A549 (cell line): ENCODE measurements at places on chromosomes 1 and 21. TPM values are rescaled to one million over a fixed set of nuclear protein-coding genes. Genes with fewer than 3 reads are reported as not detected.
A peak's percentile ranks its signal among the peaks of the same experiment; 100 is the strongest.

DNA sequence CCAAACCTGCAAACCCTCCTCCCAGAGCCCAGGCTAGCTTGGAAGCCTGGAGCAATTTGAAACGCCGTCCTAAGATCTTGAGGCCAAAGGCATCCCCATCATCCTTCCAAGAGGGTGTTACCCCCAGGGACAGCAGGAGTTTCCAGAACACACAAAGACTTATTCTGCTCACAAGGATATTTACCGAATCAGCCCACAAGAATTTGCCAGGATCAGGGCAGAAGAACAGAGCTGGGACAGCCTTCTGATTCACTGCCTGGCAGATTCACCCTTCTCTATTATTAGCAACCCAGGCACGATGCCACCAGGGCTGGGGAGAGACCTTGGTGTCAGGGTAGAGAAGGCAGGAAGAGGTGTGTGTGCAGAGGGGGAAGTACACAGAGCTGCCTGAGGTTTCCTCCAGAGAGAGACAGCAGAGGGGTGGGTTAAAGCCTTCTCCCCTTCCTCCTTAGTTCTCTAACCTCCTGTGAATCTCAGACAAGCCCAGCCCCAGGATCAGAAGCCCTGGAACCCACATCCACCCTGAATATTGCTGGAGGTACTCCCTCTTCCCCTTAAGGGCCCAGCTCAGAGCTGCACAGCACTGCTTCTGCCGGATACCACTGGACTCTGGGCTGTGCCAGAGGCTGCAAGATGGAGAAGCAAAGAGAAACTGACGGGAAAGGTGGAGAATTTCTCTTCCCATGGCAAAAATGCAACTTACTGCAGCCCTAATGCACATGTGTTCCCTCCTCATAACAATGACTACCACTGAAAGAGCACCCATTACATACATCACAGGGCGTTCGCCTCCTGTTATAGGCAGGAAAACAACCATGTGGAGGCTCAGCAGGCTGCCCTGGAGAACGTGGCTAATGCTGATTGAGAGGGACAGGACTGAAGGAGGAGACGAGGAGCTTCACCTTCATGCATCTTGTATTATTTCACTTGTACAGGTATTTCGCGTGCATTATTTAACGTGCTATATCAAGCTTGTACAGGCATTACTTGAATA lies 61.8 kb downstream of the ITPKB start:
- DNase-seq, result peak; percentile 20

- DNase-seq, result no peak
Measured at GRCh38 chr1:236545621-236546169, 21.9 kb downstream of the LGALS8 start.

- no peak for DNase-seq
Measured at GRCh38 chr1:211731456-211732292, 56.3 kb upstream of the NEK2 start.

OLFML2B gene
- polyA plus RNA-seq, result 0.45 to 0.79 TPM (median 0.75 TPM) in 3 replicates

- no peak for DNase-seq
Measured at GRCh38 chr1:56345831-56346230, 233.5 kb downstream of the PLPP3 start.

COL8A2 gene
- 0.07 to 0.16 TPM (median 0.12 TPM) in 3 replicates for polyA plus RNA-seq

GRCh38 chr1:220241072-220241663 lies 31.1 kb downstream of the RAB3GAP2 start:
- DNase-seq, result no peak
